ENCODE measurements at places on chromosomes 11 and 22. TPM values are rescaled to one million over a fixed set of nuclear protein-coding genes. Genes with fewer than 3 reads are reported as not detected.

GRCh38 chr11:34157163-34157562 lies 51.7 kb downstream of the NAT10 start:
- no peak for DNase-seq

DNA sequence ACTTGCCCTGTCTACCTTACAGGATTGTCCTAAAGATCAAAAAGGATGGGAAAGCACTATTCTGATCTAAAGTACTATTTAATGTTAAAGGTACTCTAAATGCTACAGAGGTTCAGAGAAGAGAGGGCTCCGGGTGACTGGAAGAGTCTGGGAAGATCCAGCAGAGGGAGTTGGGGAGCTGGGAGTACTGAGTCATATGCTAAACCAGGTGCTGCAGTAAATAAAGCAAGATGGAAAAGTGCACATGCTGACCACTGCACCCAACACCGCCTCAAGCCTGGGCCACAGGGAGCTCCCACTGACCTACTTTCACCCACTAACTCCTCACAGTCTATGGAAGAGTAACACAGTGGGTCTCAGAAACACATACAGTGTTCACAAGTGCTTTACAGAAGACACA lies 49.3 kb downstream of the WT1 start:
- peak; percentile 47 for DNase-seq

DNA sequence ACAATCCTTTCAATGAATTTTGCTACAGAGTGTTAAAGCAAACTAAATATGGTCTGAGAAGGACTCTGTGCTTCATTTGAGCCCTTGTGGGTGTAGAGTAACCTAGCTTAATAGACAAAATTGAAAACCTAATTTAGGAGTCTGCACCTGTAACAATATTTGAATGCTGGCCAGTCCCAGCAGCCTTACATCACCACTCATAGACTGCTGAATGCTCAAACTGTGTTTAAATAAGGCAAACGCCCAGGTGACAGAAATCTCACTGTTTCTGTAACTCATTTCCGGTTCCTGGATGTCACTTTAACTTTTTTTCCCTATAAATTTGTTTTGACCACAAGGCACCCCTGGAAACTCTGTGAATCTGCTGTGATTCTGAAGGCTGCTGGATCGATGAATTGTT lies 45.5 kb upstream of the GLYATL1B start:
- DNase-seq: no peak

- no peak for DNase-seq
These were observed 63.6 kb downstream of the TNRC6B start for GRCh38 chr22:40241200-40241763.

DNA sequence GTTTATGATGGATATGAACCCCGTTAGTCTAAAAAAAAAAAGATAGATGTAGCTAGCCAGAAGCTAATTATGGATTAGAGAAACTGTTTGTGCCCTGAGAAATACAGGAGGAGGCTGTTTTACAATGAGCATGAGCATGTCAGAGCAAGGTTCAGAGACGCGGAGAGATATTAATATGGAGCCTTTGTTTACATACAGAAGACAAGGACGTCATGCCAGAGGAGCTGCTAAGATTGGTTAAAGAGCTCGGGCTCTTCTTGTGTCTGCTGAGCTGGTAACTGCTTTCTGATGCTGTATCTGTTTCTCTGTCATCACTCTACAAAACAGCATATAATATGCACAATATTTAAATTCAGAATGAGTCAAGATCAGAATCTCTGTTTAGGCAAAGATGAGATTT lies 24.9 kb upstream of the CCDC89 start:
- no peak for DNase-seq

DNA sequence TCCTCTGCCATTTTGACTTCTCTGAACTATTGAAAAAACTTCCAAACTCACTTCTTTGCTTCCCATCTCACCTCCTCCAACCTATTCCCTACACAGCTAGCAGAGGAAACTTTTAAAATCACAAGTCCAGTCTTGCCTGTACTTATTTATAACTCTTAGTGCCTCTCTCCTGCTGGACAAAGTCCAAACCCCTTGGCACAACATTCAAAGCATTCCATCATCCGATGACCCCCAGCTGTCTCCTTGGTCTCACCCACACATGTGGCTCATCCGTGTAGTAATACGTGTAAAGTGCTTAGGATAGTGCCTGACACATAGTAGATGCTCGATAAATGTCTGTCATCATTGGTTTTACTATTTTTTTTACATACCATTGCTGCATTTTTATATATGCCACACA lies 101.4 kb downstream of the PARVA start:
- no peak for DNase-seq

- DNase-seq: no peak
These were observed 114.1 kb downstream of the RRAS2 start for GRCh38 chr11:14244926-14245325.

GRCh38 chr22:26937213-26937612 lies 279.8 kb downstream of the MIAT start:
- DNase-seq: no peak

TRIM29 gene
- not detected for total RNA-seq

LAYN gene
- 71.8 TPM for total RNA-seq

- DNase-seq: peak; percentile 51
These were observed 62.7 kb downstream of the TSPAN18 start for GRCh38 chr11:44789496-44789895.

OR56A1 gene
- 0.14 TPM for total RNA-seq

- peak; percentile 15 for DNase-seq
These were observed 12.6 kb downstream of the POLR2F start for GRCh38 chr22:37965940-37966664.

- peak; percentile 87 for DNase-seq
These were observed 19.7 kb upstream of the DNAJB13 start for GRCh38 chr11:73931039-73931645.

CHRNA10 gene
- total RNA-seq: 0.93 TPM

DNA sequence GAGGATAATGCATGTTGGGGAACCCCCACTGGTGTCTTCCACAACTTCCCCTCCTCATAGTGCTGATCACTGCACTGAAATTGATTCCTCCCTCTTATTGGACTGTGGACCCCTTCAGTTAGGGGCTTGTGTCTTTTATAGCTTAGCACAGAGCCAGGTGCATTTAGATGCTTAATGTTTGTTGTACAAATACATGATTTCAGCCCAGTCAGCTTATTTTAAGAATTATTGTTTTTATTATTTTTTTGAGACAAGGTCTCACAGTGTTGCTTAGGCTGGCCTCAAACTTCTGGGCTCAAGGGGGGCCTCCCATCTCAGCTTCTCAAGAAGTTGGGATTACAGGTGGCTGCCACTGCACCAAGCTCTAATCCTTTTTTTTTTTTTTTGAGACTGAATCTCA lies 8.2 kb downstream of the THY1 start:
- no peak for DNase-seq

DNA sequence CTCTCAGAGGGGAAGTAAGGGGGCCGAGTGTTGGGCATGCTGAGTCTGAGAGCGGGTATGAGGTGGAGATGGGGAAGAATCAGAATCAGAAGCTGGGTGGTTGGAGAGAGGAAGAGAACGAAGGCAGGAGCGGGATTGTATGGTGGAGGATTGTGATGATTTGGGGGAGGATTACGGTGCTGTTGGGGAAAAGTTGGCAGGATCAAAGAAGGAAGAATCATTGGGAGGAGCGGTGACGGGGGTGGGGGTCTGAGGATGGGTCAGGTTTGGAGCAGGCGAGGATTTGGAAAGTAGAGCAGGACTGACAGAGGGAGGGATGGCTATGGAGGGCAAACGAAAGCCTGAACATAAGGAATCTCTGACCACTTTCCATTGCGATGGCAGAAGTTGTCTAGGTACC lies 22.1 kb downstream of the ZNF195 start:
- DNase-seq: no peak

- DNase-seq: peak; percentile 56
These were observed 3.8 kb upstream of the C11orf91 start for GRCh38 chr11:33704240-33705002.

GRCh38 chr11:64150481-64151239 lies 15.3 kb downstream of the MACROD1 start:
- no peak for DNase-seq

VSIG10L2 gene
- total RNA-seq: not detected

DNA sequence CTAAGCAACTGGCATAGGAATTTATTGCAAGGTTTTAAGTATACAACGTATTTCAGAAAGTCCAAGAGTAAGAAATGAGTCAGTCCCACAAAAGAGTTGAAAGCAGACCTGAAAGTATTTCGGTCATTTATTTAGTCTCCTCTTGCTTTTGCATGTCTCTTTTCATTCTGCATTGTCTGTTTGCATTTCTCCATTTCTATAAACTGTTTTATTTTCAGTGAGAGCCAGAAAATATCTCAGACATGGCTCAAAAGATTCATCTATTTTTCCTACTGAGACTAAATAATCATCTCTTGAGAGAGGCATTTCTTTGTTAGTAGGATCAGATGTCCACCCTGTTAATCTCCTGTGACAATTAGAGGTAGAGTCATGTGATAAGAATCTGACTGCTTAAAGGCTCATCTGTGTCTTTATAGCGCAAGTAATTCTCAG lies 219.1 kb upstream of the CCDC179 start:
- no peak for DNase-seq

Measured in dermis blood vessel endothelial cell (primary cell).